ENCODE measurements at places on chromosomes 1 and 21.

DNA sequence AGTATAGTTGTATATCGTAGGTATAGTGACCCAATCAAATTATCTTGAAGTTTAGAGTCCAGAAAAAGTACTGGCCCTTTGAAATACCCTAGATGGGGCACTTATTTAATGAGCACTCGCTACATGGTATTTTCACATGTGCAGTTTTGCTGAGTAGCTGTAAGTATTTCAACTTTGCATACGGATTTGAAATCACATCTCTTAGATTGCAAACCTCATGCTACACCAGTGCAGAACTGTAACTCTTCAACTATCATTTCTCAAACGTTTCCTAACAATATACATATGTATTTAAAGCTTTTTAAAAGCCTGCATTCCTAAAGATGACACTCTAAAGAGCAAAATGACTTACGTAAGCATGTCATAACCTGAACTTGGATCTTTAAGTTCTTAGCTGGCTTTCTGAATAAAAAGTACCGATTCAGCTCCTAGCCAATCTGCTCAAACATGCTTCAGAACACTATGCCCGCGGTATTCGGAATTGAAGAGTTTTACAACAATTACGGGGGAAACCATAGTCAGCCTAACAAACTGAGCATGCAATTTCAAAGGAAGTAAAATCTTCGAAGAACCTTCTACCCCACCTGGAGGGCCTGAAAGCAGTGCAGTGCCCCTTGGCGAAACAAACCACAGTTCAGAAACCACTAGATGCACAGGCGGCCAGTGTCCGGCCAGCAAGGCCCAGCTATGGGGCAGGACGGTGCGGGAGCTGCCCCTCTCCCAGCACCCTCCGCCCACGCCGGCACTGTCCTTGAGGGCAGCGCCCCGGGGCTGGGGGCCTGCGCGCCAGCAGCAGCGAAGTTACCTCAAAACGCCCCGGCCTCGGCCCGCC is 863 bp downstream of the FH start:
- no peak for DNase-seq

- no peak for DNase-seq
Measured at GRCh38 chr1:36528361-36529349, 45.9 kb upstream of the CSF3R start.

DNA sequence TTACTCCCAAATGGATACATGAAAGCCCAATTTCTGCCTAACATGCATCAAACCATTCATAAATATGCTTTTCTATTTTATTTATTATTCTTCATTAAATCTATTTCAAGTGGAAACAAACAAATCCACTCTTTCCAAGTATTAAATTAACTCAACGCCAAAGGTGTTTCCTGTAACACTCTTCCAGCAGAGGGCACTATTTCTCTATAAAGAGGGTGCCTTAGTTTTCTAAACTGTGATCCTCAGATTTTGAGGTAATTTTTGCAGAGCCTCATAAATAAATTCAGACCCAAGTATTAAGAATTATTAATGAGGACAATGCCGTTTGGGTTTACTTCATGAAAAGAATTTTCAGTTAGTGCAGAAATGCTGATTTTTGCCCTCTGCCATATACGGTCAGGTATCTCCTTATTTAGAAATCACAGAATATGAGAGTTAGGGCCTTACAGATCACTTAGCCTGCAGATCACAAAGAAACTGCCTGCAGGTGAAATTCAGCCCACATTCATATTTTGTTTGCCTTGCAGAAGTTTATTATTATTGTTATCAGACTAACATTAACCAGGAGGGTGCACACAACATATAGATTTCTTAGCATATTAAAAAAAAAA is 40.1 kb upstream of the MYSM1 start:
- no peak for DNase-seq

DNA sequence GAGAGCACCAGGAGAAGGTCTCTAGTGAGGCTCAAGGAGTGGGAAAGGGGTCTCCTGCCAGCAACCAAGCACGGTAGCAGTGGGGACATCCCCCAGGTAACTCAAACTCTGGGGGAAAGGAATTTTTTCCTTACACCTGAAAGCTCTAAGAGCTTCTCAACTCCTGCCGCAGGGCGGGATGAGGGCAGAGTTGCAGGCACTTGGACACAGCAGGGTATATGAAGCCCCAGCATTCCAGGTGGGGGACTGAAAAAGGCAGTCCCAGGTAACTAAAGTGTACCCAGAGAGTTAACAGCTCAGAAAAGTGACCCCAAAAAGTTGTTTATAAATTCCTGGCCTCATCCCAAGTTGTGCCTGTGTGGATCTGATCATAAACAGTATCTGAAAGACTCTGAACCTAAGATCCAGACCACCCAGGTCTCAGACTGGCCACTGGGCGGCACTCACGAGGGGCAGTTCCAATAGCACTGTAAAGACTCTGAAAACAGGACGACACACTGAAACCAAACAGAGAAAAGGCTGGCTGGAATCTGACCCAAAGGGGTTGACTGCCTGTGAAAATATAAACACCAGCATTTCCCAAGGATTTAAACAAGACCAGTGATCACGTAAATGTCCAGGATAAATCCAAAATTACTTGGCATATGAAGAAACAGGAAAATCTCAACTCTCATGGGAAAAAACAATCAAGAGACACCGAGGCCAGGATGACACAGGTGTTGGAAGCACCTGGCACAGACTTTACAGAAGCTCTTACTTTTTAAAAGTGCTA is 47.5 kb downstream of the HSF2BP start:
- no peak for DNase-seq

GRCh38 chr1:40078512-40079333 is 18.3 kb downstream of the PPT1 start:
- DNase-seq = peak; percentile 21

- DNase-seq = no peak
Measured at GRCh38 chr1:97814121-97814520, 106.7 kb downstream of the DPYD start.

- no peak for DNase-seq
Measured at GRCh38 chr21:43919871-43920801, 55.1 kb downstream of the AGPAT3 start.
